ENCODE measurements at places on chromosomes 5 and 9.

DNA sequence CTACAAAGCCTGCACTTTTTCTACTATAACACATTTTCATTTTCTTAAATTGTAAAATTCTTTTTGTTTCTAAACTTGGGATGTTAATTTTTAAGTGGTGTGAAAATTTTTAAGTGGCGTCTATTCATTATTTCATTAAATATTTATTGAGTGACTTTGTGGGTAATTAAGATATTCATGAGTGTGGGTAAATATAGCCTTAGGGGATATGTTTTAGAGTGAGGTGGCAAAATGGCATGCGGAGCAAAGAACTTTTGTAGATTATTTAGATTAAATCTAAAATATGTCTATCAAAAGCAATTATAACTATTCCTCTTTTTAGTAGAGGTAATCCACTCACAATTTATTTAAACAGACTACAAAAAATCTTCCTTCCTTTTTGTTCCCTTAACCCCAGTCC lies 188.4 kb downstream of the PCSK1 start:
- DNase-seq = no peak

DNA sequence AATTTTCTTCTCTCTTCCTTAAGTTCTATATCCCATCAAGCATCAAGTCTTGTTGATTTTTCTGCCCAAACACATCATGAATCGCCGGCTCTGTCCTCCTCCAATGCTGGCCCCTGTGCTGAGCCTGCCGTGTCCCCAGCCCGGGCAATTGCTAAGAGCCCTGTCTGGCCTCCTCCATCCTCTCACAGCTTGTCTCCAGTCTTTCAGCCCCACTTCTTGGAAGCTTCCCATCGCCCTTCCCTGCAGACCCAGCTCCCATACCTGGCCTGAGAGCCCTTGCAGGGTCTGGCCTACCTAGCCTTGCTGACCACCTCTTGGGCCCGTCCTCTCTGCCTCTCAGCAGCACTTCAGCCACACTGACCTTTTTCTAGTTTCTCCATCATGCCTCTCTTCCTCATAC lies 61.9 kb downstream of the COL15A1 start:
- no peak for DNase-seq

- DNase-seq = peak; percentile 57
These were observed 8.2 kb downstream of the COL27A1 start for GRCh38 chr9:114163517-114163951.

DNA sequence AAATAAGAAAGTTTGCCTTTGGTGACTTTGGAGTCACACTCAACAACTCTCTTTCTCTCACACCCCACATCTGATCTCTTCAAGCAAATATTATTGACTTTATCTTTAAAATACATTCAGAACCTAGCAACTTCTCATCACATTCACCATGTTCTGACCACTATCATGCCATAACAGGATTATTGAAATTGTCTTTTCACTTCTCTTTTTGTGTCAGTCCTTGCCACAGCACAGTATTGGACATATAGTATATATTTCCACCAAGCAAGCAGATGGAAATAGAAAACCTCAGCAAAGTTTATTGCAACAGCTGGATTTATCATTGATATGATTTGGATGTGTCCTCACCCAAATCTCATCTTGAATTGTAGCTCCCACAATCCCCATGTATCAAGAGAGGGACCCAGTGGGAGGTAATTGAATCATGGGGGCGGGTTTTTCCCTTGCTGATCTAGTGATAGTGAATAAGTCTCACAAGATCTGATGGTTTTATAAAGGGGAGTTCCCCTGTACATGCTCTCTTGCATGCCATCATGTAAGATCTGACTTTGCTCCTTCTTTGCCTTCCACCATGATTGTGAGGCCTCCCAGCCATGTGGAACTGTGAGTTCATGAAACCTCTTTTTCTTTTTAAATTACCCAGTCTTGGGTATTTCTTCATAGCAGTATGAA lies 26.9 kb upstream of the ITGA1 start:
- DNase-seq = no peak

- DNase-seq = no peak
These were observed 590 bp downstream of the PCDHA6 start for GRCh38 chr5:140828362-140828737.

DNA sequence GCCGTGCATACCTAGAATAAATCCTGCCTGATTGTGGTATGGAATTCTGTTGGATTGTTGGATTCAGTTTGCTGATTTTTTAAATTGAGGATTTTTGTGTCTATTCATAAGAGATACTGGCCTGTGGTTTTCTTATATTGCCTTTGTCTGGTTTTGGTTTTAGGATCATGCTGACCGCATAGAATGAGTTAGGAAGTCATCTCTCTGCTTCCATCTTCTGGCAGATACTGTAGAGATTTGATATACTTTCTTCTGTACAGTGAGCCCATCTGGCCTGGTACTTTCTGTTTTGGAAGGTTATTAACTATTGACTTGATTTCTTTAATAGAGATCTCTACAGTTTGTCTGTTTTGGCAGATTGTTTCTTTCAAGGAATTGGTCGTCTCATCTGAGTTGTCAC lies 14.7 kb downstream of the CEP72 start:
- DNase-seq = no peak

DNA sequence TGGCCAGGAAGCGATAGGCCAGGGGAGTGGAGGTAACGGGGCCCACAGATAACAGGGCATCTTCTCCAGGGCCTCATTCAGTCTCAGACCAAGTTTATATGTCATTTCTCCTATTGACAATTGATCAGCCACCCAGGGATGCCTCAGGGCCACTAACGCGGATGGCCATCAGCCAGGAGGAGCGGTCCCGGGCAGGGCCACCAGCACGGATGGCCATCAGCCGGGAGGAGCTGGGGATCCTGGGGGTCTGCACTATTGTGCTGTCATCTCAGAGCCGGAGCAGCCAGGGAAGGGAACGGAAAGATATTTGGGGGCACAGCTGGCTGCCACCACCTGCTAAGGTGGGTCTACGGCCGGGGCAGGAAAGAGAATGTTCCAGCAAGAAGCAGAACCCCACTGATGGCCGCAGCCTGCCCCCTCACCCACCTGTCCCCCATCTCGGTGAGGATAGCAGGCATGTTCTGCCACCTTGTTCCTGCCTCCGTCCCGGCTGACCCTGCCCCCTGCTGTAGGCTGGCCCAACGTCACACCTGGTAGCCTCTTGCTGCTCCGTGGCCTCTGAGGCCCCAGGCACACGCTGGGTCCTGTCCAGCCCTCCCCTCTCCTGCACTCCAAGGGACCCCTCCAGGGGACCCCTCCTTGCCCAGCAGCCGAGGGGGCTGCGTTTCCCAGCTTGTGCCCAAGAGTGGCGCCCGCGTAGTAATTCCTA lies 21.5 kb upstream of the UBAC1 start:
- no peak for DNase-seq

DNA sequence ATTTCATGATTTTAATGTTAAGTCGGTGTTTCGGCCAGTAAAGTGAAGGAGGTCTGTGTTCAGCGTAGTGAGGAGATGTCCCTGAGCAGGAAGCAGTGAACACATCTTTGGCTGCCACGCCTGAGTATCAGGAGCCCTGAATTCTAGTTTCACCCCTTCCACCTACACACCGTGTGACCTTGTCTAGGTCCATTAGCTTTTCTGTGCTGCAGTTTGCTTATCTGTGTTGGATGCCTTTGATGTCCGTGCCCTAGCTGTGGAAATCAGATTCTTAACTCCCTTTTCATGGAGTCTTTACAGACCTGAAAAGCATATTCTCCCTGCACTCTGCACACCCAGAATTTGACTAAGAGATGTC lies 601 bp downstream of the FBXO38 start:
- no peak for DNase-seq

DNA sequence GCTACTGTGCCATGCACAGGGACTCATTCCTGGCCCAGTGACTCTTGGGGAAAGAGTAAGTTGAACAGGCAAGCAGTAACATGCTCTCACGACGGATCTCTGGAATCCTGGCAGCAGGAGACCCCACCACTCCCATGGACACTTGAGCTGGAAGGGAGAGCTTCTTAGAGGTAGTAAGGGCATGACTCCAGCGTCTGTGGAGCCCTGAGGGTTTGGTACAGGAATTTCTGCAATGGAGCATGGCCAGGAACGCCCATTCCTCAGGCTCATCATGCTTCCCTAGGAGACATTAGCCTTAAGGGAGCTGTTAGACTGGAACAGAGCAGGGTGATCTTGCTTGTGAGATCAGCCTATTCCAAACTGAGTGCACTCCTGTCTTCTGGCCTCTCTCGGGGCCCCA lies 212.9 kb downstream of the MAT2B start:
- DNase-seq = no peak

GRCh38 chr9:126880226-126880946 lies 19.9 kb downstream of the ZBTB34 start:
- DNase-seq = no peak

DNA sequence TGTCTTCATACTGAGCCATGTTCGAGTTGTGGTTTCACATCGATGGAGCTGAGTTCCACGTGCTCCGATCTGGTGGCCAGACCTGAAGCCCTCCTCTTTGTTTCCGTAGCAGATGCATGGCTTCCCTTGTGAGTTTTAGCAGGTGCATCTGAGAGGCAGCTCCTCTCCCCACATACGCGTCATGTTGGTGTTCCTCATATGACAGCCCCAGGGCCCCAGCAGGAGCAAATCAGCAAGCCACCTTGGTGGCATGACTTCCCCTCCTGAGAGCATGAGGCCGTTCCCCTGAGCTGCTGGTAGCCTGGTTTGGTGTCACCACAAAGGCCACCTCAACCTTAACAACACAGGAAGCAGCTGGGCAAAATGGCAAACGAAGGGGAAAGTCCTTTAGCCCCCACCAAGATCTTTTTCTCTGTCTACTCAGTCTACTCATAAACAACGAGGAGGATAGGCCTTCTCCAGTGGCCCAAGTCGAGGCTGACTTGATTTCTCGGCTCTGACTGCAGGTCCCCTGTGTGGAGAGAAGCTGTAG lies 5.9 kb downstream of the CYFIP2 start:
- peak; percentile 82 for DNase-seq

DNA sequence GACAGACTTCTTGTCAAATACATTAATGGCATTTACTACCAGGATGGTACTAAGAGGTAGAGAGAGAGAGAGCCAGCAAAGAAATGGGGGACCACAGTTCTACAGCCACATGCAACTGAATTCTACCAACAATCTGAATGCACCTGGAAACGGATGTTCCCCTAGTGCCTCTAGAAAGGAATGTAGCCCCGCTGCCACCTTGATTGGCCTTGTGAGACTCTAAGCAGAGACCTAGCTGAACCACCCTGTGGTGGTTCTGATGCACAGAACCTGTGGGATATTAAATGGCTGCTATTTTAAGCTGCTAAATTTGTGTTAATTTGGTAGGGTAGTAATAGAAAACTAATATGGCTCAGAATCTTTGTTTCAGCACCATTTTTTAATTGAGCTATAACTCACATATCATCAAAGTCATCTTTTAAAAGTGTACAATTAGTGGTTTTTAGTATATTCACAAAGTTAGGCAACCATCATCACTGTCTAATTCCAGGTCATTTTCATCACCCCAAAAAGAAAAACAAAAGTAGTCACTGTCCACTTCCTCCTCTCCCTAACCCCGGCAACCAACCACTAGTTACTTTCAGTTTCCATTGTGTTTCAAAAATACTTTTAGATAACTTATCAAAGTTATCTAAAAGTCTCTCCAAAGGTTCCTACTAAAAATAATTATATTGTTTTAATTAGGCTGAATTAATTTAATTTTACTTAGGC lies 51.7 kb downstream of the CPLANE1 start:
- no peak for DNase-seq

- DNase-seq = no peak
These were observed 11.4 kb downstream of the DCANP1 start for GRCh38 chr5:135435467-135436330.
